CD4-positive, alpha-beta T cell treated with Interleukin-15 for 4 hours (primary cell): ENCODE measurements at places on chromosomes 16 and 17.

GRCh38 chr16:82643136-82643535, 16.4 kb downstream of the CDH13 start:
- no peak for DNase-seq

DNA sequence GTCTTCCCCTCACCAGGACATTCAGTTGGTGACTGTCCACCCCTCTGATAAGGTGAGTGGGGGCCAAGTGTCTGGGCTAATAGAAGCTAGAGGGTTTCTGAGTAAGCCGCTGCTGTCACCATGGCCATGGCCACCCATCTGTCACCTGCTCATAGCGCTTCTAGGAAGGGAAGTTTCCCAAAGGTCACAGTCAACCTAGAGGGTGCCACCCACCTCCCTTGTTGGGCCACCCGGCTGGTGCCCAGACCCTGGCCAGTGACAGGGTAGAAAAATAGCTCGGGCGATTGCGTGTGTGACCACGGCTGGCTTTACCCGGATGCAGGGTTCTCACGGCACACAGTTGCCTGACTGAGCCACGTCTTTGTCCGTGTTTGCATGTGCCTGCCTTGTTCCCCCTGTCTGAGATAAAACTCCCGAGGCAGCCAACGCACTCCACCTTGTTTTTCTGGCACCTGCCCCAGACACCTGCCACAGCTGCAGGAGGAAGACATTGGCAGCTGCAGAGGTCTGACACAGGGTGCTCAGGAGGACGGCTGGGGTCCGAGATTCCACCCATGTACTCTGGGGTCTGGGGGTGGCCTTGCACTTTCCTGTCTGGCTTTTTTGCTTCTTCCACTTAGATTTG, 809 bp downstream of the PIRT start:
- DNase-seq, result no peak

- DNase-seq, result no peak
Observed at GRCh38 chr16:51168755-51169154, 17.7 kb upstream of the SALL1 start.

DNA sequence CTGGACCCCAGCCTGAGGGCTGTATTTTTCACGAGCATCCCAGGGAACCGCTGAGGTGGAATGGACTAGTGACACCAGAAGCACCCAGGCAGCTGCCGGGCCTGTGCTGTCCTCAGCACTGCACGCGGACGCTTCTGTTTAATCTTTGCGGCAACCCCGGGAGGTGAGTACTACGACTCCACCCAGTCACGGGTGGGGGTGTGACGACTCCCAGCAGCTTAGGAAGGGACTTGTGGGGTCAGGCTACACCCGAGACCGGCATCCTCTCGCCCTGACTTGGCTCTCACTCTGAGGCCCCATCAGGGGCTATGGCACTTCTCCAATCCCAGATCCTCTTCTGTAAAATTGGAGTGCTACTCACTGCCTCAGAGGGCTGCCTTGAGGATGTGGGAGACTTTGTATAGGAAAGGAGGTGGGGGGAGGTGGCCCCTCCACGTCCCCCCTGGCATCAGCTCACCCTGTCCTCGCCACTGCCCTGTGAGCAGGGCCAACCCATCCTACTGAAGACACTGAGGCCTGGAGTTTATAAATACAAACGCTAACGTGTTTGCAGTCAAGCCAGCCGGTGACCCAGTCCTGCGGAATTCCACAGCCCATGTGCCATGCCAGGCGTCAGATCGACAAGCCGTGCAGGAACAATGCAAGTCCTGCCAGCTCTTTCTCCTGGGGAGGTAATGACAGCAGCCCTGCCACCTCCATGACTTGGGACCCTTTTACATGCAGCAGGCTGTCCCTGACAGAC, 44.4 kb downstream of the PPL start:
- no peak for DNase-seq

- no peak for DNase-seq
Observed at GRCh38 chr16:67327743-67328142, 1.1 kb downstream of the LRRC36 start.

- peak; percentile 74 for DNase-seq
Observed at GRCh38 chr17:17119533-17119932, 77.3 kb downstream of the MPRIP start.

DNA sequence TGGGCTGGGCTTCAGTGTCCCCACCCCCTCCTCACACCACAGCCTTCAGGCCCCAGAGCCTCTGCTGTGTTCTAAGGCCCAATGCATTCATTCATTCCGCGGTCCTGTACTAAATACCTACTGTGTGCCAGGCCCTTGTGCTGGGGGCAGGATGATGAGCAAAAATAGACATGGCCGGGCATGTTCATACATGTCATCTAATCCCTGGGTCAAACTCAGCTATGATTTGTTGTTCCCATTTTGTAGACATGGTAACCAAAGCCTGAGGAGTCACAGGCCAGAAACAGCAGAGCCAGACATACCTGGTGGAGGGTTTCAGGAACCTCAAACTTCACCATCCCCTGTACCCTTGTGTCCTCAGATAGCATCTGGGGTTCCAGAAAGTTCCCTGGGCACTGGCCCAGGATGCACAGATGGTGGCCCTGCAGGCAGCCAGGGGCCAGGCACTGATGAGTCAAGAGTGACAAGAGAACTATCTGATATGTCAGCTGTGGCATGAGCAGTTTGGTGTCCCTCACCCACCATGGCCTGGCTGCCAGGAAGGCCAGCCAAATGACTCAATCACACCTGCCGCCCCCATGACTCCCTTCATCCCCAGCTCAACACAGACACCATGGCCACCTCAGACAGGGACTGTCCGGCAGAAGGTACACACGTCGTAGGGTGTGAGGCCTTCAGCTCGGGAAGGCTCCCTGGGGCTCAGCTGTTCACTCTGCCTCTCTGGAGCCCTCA, 2.7 kb upstream of the RRAD start:
- no peak for DNase-seq
